ENCODE measurements at places on chromosomes 7 and 10.

GRCh38 chr10:100725071-100725471 is 20.3 kb upstream of the PAX2 start:
- no peak for DNase-seq

DNA sequence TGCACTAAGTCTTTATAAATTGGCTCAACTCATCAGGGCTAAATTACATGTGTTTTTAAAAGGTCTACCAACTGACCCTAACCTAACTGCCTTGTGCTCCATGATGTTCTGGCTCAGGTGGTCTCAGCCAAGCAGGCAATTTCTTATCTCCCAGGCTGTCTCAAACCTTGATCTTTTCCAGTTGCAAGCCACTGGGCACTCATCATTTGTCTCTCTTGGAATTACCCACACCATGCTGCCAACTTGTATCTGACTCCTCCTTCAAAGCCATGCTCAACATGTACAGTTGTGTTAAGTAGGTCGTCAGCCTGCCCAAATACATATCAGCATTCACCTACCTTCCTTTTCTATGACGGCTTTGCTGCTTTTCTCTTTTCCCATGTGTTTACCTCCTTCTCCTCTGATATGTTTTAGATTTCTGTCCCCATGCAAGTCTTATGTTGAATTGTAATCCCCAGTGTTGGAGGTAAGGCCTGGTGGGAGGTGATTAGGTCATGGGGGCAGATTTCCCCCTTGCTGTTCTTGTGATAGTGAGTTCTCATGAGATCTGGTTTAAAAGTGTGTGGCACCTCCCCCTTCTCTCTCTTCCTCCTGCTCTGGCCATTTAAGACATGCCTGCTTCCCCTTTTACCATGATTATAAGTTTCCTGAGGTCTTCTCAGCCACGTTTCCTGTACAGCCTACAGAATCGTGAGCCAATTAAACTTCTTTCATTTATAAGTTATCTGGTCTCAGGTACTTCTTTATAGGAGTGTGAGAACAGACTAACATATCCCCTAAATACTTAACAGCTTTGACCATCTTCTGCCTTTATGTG is 130.0 kb downstream of the ELAPOR2 start:
- no peak for DNase-seq

DNA sequence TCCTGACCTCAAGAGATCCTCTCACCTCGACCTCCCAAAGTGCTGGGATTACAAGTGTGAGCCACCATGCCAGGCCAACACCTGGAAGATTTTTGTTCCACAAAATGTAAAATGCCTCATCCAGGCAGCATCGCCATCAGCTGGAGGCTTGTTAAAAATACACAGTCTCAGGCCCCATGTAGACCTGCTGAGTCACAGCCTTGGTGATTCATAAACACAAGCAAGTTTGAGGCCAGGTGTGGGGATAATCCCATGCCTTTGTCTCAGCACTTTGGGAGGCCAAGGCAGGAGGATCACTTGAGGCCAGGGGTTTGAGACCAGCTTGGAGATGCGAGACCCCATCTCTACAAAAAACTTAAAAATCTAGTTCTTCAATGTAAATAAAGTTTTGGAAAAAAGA is 49.1 kb upstream of the FOXK1 start:
- no peak for DNase-seq

DNA sequence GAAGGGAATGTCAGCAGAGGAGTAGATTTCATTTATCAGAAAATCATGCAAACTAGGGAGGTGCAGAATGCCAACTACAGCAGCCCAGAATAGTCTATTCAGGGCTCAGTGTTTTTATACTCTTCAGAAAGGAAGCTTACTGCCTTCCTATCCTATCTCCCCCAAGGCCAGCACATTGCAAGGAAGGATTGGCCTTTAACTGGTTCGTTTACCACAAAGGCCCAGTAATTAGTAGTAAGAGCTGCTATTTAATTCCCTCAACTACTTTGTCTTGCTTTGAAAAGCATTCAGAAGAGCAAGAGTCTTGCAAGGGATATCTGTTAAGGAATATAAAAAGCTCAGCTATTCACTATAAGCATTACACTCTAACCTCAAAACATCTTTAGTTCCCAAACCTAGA is 86.4 kb upstream of the RNF148 start:
- DNase-seq = no peak

DNA sequence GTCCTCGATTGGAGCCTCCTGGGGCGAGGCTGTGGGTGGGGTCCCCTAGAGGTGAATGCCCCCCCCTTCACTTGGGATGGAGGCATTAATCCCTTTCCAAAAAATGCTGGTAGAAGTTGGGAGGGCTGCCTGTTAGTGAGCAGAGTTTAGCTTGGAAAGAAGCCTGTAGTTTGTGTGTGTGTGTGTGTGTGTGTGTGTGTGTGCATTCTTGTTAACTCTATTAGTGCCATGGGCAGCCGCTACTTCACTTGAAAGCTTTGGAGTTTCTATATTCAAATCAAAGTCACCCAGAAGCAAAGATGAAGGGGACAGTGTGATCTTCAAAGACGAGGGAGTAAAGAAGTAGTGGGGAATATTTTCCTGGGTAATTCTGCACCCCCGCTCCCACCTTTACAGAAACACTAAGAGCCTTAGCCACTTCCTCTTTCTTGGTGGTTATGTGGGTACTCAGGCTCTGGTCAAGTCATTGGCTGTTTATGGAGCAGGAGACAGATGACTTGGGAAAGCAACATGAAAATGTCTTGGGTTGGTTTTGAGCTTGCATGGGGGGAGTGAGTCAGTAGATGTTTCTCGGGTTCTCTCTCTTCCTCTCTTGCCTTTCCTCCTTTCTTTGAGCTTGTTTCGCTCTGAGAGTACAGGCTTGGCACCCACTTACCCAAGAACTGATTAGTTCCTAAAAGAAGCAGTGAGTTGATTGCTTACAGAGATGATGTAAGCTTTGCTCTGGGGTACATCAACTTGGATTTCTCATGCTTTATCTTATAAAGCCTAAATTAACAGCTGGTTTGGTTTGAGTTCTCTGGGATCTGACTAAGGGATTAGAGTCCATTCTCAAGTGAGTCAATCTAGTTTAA is 35.9 kb downstream of the TCF7L2 start:
- peak; percentile 85 for DNase-seq

DNA sequence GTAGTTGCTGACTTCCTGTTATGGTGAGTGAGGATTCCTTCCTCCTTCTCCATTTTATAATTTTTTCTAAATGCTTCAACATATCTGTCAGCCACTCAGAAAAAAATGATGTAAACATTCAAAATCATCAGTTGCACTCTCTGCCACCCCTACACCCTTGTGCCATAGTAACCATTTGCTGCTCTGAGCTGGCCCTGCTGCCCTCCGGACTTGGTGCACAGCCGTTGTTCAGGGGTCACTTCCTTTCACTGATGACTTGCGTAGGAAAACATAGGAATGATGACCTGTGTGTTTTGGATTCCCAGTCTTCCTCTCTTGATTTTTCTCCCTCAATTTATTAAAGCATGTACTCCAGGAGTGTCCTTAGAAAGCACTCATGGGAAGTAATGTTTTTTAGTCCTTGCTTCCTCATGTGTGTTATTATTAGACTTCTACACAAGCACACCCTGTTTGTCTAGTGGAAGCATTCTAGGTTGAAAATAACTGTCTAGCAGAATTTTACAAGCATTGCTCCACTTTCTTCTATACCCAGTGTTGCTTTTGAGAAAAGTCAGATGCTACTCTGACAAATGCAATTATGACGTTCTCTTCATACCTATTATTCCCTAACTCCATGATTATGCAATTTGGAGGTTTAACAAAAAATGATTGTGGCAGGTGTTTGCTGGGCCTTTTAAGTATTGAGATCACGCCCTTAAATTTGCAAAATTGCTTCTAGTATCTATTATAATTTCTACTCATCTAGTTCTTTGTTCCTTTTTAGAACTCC is 62.6 kb upstream of the MTPN start:
- peak; percentile 6 for DNase-seq

DNA sequence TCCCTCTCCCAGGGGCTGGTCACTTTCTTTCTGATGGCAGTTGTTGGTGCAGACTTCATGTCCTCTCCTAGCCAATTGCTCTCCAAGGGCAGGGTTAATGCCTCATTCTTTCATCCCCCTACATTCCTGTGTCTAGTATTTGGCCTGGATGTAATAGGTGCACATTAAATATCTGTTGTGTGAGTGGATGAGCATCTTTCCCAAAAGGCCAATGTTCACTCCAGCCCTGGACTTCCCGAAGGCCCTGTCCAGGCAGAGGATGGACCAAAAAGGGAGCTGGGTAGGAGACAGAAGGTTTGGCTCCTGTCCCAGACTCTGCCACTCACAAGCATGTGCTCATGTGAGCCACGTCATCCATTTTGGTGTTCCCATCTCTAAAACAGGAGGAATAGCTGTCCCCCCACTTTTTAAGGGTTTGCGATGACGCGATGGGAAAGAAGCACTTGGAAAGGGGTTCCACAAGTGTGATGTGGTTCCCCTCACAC is 47.5 kb downstream of the RGS10 start:
- DNase-seq = no peak

- peak; percentile 66 for DNase-seq
Observed at GRCh38 chr10:45408421-45409319, 34.7 kb downstream of the ALOX5 start.

DNA sequence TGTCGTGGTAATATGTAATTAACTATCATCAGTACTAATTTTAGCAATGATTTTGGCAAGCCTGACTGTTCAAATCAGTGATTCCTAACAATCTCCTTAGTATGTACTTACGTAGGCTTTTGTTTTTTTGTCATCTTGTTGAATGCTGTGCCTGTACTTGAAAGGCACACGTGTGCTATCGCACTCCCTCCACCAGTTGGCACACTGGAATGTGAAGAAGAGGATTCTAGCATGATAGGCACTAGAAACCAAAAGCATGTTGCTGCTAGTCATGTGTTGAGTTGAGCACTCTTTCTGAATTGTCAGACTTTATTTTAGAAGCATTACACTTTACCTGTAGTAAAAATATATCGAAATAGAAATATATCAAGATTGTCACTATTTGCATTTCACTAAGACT is 59.1 kb downstream of the TASOR2 start:
- no peak for DNase-seq

DNA sequence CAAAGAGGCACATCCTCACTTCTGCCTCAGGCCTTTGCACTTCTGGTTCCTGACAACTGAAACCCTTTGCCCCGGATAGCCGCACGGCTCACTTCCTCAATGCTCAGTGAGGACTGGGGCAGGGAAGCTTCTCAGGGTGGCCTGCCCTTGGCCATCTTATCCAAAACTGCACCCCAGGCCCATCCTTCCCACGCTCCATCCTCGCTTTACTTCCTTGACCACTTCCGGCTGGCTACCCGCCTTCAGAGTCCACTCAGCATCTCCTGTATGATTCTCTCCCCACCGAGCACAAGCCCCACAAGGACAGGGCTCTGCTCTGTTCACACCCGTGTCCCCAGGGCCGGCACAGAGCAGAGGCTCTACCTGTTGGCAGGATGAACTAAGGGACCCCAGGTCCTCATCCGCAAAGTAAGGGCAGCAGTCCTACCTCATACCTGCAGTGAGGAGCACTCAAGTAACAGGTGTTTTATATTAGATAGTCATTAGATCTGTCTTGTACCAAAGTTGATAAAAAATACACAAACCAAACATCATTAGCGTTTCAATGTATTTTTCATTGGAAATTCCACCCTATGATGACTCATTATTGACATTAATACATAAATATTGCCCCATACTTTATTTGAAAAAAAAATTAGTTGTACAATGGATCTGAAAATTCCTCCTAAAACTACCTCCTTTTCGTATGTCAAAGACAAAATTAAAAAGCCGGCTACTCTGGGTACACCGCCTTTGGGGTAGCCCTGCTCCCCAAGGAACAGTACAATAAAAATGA is 35.0 kb downstream of the GNA12 start:
- DNase-seq = peak; percentile 83

DNA sequence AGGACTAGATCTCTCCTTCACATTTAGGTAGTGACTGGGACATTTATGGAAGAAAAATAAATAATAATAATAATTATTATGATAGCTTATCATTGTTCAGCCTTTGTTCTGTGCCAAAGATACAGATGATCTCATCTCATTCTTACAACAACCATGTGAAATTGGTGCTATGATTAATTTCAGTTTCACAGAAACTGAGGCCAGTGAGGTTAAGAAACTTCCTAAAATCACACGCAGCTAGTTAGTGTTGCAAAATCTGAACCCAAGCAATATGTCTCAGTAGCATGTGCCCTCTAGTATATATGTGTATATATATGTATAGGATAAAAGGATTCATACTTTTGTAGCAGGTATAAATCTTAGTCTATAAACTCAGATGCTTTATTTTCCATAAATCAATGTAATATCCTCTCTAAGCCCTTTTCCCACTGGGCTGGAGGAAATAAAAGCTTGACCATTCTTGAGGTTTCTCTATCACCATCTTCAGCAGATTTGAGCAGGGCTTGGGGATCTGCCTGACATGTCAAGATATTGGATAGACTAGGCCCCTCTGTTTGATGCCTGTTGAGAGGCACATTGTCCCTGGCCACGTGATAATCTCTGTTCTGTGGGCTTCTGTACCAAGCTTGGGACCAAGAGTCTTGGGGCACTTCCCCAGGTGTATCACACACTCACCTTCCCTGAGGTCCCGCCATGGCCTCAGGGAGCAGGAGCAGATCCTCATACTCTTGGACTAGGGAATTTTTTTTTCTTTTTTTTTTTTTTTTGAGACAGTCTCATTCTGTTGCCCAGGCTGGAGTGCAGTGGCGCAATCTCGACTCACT is 172.6 kb upstream of the NRP1 start:
- DNase-seq = peak; percentile 65

DNA sequence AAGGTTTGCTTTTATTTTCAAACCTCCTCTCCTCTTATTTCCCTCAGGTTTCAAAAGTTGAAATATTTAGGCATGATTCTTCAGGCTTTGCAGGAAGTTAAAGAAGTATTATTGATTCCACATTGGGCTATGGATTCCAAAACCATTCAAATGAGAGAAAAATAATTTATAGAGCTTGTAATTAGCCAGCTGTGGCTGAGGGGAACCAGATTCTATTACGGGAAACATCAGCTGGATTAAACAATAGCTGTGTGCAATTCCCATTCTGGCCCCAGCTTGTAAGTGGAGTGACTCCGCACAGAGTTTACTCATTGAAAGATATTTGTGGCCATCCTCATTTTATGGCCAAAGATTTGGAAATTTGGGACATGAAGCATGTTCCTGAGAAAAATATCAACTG is 77.0 kb upstream of the PHYHIPL start:
- no peak for DNase-seq

- no peak for DNase-seq
Observed at GRCh38 chr7:84264396-84264795, 69.8 kb upstream of the SEMA3A start.

DNA sequence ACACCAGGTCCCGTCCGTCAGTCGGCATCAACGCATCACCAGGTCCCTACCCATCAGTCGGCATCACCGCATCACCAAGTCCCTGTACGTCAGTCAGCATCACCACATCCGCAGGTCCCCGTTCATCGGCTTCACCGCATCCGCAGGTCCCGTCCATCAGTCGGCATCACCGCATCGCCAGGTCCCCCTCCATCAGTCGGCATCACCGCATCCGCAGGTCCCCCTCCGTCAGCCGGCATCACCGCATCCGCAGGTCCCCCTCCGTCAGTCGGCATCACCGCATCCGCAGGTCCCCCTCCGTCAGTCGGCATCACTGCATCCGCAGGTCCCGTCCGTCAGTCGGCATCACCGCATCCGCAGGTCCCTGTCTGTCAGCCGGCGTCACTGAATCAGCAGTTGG is 55.1 kb downstream of the IGF2BP3 start:
- DNase-seq = no peak

- DNase-seq = peak; percentile 1
Observed at GRCh38 chr10:112280205-112280921, 2.8 kb upstream of the TECTB start.

- no peak for DNase-seq
Observed at GRCh38 chr10:2280713-2281300, 543.5 kb upstream of the ADARB2 start.

All from suppressor macrophage (primary cell).